Activated CD8-positive, alpha-beta memory T cell treated with anti-CD3 and anti-CD28 coated beads for 4 hours (primary cell): ENCODE measurements at places on chromosomes 1 and 21.

- DNase-seq = no peak
These were observed 7.5 kb upstream of the MAN1A2 start for GRCh38 chr1:117359561-117360289.

- no peak for DNase-seq
These were observed 151.8 kb downstream of the SETD4 start for GRCh38 chr21:35908311-35909078.

GRCh38 chr1:226041419-226041818, 21.1 kb upstream of the H3-3A start:
- DNase-seq = no peak

- DNase-seq = no peak
These were observed 11.8 kb downstream of the CHAF1B start for GRCh38 chr21:36396971-36397370.

DNA sequence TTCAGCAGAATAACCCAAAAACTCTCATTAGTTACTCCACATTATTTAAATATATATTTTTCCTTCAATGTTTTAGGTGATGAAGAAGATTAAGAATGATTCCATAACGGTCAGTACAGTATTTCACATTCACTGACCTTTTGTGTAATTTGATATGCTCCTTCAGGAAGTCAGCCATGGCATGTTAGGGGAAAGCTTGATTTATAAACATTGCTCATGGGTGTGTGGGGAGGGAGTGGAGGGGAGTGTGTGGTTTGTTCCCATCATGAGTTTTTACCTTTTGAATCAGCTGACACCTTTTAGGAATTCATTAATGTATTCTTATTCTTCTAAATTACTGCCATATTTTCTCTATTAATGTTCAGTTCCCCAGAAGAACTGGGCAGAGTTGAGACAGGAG, 240.2 kb downstream of the ATG4C start:
- no peak for DNase-seq

GRCh38 chr1:187870552-187870951, 1041.8 kb downstream of the PLA2G4A start:
- no peak for DNase-seq

DNA sequence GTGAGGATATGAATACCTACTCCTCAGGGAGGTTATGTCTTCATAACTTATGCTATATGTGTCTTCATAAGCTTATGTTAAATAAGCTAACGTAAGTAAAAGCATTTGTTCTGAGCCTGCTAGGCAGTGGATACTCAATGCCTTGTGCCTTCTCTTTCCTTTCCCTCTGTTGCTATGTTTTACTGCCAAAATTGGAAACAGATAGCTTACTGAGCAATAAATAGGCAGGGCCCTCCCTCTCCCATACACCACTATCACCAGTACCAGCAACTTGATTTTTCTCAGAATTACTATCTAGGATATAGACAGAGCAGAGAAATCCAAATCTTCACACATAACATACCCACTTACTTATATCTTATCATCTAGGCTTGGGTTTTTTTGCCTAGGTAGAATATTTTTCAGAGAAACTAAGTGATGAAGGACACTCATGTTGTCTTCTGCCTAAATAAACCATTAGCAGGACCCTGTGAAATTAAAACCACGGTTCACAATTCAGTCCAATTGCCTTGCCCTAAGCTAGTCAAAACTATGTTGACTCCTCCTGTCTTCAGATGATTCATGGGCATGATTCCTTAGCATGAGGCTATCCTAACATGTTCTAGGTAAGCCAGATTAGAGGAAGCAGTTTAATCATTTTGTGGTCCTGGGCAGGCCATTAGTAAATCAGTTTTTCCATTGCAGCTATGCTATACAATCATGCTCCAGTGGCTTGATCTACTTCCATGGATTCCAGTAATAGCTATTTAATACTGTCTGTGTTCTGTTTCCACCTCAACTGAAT, 15.9 kb upstream of the LRRC8C start:
- DNase-seq = no peak
